Activated CD4-positive, alpha-beta T cell treated with anti-CD3 and anti-CD28 coated beads, Interleukin-2, amount 10 ng/mL, durations not matched to agents 7 days and 5 days (primary cell): ENCODE measurements at places on chromosomes 16 and 17. TPM values are rescaled to one million over a fixed set of nuclear protein-coding genes. Genes with fewer than 3 reads are reported as not detected.

Gene PABPN1L
- total RNA-seq = not detected

DNA sequence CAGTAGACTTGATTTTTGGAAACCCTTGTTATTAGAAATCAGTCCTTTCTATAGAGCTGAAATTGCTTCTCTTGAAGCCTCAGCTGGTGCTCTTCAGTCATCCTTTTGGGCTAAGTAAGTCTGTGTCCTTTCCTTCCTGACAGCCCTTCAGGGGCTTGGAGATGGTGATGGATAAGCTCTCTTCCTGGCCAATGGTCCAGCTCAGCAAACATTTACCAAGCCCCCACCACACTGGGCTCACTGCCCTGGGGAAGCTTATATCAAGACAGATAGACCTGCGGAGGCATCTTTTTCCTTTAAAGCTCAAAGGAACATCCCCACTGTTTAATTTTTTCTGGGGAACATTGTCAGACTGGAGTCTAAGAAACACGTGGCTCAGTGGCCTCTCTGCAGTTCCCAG is 139.6 kb downstream of the HAPSTR1 start:
- no peak for DNase-seq

Gene SULT1A3
- total RNA-seq = 38.1 TPM

DNA sequence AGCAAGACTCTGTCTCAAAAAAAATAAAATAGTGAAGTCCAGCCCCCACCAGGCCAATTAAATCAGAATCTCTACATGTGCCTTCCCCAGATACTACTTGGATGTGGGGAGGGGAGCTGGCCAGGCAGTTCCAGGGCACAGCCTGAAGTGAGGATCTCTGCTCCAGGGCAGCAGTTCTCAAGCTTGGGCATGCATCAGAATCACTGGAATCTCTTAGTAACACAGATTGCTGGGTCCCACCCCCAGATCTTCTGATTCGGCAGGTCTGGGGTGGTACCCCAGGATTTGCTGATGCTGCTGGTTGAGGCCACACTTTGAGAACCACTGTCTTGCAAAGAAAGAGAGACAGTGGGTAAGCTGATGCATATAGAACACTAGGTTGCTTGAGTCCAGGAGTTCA is 8.3 kb upstream of the CDH5 start:
- DNase-seq = no peak

GRCh38 chr16:56340864-56341365 is 84.4 kb downstream of the AMFR start:
- DNase-seq = no peak

DNA sequence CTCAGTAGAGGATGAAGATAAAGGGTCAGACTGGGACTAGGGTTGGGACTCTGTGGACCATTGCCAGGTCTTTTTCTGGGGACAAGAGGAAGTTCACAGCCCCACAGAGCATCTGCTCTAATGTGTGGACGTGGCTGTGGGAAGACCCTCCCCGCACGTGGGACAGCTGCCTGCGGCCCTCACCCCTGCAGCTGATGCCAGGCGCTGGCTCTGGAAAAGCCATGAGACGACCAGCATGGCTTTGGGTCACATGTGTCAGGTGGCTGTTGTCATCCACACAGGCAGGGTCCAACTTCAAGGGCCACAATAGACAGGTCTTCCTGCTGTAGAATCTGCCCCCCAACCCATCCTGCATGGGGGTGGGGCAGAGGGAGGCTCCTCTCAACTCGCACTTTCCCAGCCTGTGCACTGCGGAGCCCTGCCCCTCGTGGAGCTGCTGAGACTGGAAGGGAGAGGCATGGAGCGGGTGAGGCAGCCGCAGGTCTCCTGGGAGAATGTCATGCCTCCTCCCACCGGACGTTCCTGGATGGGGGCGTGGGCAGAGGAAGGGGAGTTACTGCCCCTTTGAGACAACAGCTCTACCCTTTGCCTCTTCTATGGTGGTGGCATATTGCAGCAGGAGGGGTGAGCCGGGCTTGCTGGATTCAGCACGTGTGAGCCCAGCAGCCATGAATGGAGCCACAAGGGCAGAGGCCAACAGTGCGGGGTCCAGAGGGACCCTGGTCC is 53.4 kb downstream of the PIMREG start:
- DNase-seq = no peak

- no peak for DNase-seq
Observed at GRCh38 chr16:2042986-2043666, 4.5 kb downstream of the NTHL1 start.

GRCh38 chr16:79713609-79714309 is 113.2 kb upstream of the MAF start:
- DNase-seq = no peak

Gene PIK3R6
- total RNA-seq = 6.2 TPM

DNA sequence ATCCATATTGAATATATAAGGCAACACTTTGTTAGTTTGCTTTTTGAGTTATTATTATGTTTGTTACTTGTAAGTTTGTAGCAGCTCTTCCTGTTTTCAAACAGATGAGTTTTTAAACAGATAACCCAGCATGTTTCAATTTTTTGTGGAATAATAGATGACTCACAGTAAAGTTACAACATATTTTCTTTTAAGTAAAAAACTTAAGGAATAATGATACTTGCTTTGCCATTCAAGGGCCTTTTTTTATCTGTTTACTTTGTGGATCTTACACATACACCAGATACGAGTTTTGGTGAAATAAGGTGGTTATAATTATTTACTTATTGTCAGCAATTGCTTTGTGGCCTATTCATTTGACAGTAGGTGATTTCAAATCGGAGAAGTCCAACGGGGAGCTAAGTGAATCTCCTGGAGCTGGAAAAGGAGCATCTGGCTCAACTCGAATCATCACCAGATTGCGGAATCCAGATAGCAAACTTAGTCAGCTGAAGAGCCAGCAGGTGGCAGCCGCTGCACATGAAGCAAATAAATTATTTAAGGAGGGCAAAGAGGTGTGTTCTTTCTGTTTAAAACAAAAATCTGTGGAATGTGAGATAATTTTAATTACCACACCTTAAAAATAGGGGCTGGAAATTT is 66.3 kb downstream of the BPTF start:
- DNase-seq = no peak

Gene KRT9
- not detected for total RNA-seq

- DNase-seq = no peak
Observed at GRCh38 chr16:64900019-64900418, 221.8 kb downstream of the CDH11 start.

Gene VPS35
- total RNA-seq = 75.0 TPM

- peak; percentile 73 for DNase-seq
Observed at GRCh38 chr16:50313596-50314478, 47.5 kb downstream of the ADCY7 start.

Gene ABCA3
- 5.0 TPM for total RNA-seq

GRCh38 chr16:30829130-30830071 is 42.4 kb upstream of the ZNF629 start:
- no peak for DNase-seq

DNA sequence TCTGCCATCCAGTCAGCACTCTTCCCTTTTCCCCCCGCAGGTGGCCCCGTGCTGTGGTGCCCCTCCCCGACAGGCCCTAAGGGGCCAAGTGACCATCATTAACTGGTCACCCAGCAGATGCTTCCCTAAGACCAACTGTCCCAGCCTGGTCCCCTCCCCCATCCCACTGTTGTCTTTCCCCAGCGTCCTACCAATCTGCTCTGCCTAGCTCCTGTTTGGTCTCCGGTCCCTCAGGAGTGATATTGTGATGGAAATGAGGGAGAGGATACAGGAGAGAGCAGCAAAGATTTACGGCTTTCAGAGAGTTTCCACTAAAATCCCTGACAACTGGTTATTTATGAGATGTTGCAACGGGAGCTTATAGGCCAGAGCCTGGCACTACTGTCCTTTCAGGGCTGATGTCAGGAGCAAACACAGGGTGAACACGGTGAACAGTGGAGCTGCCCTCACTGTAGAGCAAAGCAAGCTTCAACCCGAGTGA is 1.4 kb upstream of the TTLL6 start:
- DNase-seq = no peak

- DNase-seq = peak; percentile 22
Observed at GRCh38 chr16:1208239-1208830, 16.7 kb downstream of the TPSG1 start.

DNA sequence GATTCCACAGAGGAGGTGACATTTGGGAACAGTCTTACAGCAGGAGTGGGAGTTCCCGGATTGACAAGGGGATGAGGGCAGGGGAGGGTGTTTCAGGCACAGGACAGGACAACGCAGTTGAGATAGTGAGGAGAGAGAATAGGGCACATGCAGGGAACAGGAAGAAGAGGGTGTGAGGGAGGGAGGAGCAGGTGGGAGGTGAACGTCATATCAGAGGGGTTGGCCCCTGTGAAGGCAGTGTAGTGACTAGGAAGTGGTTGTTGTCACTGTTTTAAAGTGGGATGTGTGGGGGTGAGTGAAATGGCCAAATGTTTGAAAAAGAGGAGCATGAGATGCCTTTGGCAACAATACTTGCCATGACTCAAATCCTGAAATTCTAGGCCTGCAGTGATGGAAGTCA is 12.2 kb downstream of the PRKCB start:
- peak; percentile 49 for DNase-seq

- DNase-seq = no peak
Observed at GRCh38 chr17:27343294-27343693, 49.4 kb downstream of the WSB1 start.

Gene GNGT2
- total RNA-seq = 15.0 TPM

DNA sequence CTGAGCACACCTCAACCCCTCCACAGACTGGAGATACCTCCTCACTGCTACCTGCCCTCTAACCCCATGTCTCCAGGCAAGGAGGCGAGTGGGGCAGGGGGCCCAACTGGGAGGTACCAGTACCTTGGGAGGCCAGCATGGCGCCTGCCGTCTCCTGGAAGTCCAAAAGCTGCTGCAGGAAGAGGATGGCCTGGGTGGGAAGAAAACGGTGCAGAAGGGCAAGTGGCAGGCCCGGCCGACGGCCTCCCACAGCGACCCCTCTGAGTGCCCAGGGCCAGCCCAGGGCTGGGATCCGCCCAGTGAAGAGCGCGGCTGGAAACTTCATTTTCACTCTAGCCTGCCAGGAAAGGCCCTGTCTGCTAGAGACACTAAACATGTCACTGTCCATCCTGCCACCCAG is 8.5 kb downstream of the ZACN start:
- no peak for DNase-seq

DNA sequence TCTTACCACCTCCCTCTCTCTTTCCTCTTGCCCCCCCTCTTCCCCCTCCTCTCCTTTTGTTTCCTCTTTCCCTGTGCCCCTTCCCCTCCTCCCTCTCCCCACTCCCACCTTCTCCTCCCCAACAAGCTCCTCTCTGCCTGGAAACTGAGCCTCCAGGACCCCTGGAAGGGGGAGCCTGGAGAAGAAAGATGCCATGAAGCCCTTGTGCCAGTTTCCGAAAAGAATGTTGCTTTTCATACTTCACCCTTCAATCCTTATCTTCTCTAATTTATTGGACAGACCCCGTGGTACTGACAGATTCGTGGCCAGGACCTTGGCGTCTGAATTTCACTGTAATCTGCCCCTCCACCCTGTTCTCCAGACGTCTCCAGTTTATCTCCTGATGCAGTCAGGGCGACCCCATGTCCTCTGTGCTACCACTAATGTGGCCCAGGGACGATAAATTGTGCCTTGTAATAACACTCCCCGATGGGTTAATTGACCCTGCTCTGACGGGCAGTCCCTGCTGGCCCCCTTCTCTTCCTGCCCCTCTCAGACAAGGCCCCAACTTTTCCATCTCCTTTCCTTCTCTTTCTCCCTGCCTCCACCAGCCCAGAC is 138.4 kb upstream of the GSE1 start:
- DNase-seq = no peak

Gene SLC5A2
- 0.52 TPM for total RNA-seq

DNA sequence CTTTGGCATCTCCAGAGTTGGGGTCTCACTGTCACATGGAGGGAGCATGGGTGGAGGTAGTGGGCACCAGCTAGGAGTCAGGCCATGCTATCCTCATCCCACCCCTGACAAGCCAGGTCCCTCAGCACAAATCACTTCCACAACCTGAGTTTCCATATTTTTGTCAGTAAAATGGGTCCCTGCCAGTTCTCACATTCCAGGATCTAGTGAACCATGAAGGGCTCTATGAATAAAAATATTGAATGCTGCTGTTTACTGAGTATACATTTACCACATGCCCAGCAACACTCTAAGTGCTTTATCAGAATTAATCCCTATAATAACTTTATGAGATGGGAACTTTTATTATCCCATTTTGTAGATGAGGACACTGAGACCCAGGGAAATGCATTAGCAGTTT is 16.8 kb downstream of the SEZ6 start:
- DNase-seq = no peak

Gene OTOA
- total RNA-seq = not detected

- DNase-seq = no peak
Observed at GRCh38 chr17:67200727-67201301, 44.2 kb downstream of the HELZ start.
